Upper lobe of left lung (tissue), 6 donors: ENCODE measurements at places on chromosomes 16 and 17.

DNA sequence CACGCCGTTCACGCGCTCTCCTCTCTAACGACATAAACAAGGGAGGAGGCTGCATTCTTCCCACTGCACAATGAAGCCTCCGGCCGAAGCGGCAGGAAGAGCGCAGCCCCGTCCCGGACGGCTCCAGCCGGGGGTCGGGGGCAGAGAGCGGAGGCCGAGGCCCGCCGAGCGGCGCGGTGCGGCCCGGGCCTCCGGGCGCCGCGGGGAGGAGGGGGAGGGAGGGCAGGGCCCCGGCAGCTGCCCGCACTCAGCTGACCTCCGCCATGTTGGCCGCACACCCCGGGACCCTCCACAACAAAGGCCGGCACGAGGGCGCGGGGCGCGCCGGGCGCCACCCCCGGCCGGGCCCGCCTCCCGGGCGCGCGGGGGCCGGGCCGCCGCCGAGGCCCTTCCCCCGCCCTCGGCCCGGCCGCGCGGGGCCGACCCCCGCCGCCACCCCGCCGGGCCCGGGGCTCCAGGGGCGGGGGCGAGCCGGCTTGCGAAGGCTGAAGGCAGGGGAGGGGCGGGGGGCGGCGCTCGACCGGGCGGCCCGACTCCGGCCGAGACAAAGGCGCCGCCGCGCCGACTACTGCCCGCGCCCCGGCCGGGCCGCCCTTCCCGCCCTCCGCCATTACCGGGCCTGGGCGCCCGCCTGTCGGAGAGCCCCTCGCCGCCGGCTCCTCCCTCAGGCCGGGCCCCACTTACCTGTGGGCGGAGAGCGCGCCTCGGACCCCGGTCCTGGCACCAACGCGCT is 527 bp downstream of the SIAH1 start:
- no peaks in the 10 kb centered on the region for H3K27me3 ChIP-seq
- peak; percentile 92 for DNase-seq
- H3K27ac ChIP-seq = peak overlapping the region; percentile 98
- H3K36me3 ChIP-seq = no peaks in the 10 kb centered on the region
- H3K4me1 ChIP-seq = peaks cover 42% of the 10 kb centered on the region
- peak overlapping the region; percentile 78 for H3K4me3 ChIP-seq

DNA sequence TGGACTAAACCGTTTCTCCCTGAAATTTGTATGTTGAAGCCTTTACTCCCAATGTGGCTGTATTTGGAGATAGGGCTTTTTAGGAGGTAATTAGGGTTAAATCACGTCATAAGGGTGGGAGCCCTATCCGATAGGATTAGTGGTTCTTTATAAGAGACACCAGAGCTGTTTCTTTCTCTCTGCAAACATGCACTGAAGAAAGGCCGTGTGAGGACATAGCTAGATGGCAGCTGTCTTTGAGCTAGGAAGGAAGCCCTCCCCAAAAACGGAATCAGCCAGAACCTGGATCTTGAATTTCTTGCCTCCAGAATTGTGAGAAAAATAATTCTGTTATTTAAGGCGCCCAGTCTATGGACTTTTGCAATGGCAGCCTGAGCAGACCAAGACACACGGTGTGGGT is 14.1 kb downstream of the ODF4 start:
- no peak for DNase-seq
- no peak overlapping the region for H3K4me3 ChIP-seq
- H3K4me1 ChIP-seq = no peaks in the 10 kb centered on the region
- H3K27me3 ChIP-seq = no peaks in the 10 kb centered on the region

DNA sequence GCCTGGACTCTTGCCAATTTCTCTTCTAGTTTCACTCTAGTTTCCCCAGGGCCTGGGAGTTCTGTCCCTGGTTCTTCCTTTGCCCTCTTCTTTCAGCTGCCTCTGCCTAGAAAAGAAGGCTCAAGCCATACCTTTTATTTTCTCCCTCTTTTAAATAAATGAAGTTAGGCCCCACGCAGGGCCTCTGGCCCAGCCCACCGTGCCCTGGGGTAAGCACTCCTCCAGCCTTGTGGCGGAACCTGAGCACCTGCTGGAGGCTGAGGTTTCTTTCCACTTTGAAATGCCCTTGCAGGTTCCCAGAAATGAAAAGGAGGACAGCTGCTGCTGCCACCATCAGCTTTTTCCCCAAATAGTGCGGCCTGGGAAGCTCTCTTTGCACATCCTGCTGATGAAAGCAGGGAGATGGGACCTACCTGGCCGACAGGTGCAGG is 139.4 kb downstream of the CCDC182 start:
- H3K4me3 ChIP-seq = no peak overlapping the region
- H3K4me1 ChIP-seq = peaks cover 19% of the 10 kb centered on the region
- H3K27ac ChIP-seq = peak overlapping the region; percentile 12
- no peaks in the 10 kb centered on the region for H3K27me3 ChIP-seq
- no peak for DNase-seq

- H3K4me1 ChIP-seq = no peaks in the 10 kb centered on the region
- no peak overlapping the region for H3K27ac ChIP-seq
- H3K27me3 ChIP-seq = no peaks in the 10 kb centered on the region
Measured at GRCh38 chr17:67013891-67014290, 30.5 kb upstream of the CACNG1 start.

DNA sequence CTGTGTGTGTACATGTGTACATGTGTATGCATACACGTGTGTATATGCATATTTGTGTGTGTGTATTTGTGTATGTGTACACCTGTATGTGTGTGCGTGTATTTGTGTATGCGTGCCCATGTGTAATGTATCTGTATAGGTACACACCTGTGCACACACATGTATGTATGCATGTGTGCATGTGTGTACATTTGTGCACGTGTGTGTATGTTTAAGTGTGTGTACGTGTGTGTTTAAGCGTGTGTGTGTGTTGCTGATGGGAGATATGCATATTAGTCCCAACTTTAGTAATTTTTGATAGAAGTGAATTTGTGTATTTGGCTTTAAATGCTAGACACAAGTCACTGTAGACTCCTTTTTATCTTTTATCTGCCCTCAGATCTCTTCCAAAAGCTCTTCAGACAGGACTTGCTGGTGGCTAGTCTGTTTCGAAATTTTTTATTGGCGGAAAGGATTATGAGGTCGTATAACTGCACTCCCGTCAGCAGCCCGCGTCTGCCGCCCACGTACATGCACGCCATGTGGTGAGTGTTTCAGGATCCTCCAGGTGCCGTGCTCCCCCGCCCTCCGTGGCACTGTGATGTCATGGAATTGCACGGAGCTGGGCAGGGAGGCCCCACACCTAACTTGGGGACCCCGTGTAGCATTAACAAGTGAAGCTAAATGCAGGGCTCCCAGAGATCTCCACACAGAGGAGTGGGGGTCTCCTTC is 168.8 kb upstream of the CHMP6 start:
- H3K27ac ChIP-seq = no peak overlapping the region
- H3K27me3 ChIP-seq = no peaks in the 10 kb centered on the region
- DNase-seq = no peak
- H3K4me3 ChIP-seq = no peak overlapping the region

GRCh38 chr16:5647051-5647450 is 549.5 kb upstream of the EEF2KMT start:
- H3K4me3 ChIP-seq = no peak overlapping the region
- H3K36me3 ChIP-seq = no peaks in the 10 kb centered on the region
- no peak overlapping the region for H3K27ac ChIP-seq
- no peaks in the 10 kb centered on the region for H3K4me1 ChIP-seq
- no peak for DNase-seq

- DNase-seq = no peak
- no peaks in the 10 kb centered on the region for H3K4me1 ChIP-seq
- no peaks in the 10 kb centered on the region for H3K27me3 ChIP-seq
- H3K4me3 ChIP-seq = no peak overlapping the region
- peak overlapping the region; percentile 35 for H3K27ac ChIP-seq
- peaks cover 64% of the 10 kb centered on the region for H3K36me3 ChIP-seq
Measured at GRCh38 chr17:44033861-44034408, 19.2 kb upstream of the TMEM101 start.

- no peaks in the 10 kb centered on the region for H3K27me3 ChIP-seq
- no peaks in the 10 kb centered on the region for H3K36me3 ChIP-seq
- no peak overlapping the region for H3K27ac ChIP-seq
- H3K4me3 ChIP-seq = no peak overlapping the region
- H3K4me1 ChIP-seq = no peaks in the 10 kb centered on the region
Measured at GRCh38 chr17:76635659-76636360, 7.7 kb downstream of the ST6GALNAC1 start.

GRCh38 chr17:4696437-4696805 is 7.5 kb downstream of the PELP1 start:
- no peak for DNase-seq
- no peaks in the 10 kb centered on the region for H3K36me3 ChIP-seq
- H3K27ac ChIP-seq = peak overlapping the region; percentile 4
- peaks cover 6% of the 10 kb centered on the region for H3K4me1 ChIP-seq

- DNase-seq = no peak
- peaks cover 16% of the 10 kb centered on the region for H3K36me3 ChIP-seq
- H3K4me3 ChIP-seq = no peak overlapping the region
- H3K27me3 ChIP-seq = no peaks in the 10 kb centered on the region
- no peak overlapping the region for H3K27ac ChIP-seq
Measured at GRCh38 chr17:74766413-74766812, 9.7 kb downstream of the NAT9 start.

- no peaks in the 10 kb centered on the region for H3K27me3 ChIP-seq
- no peaks in the 10 kb centered on the region for H3K36me3 ChIP-seq
- DNase-seq = no peak
Measured at GRCh38 chr16:24098896-24099295, 157.2 kb upstream of the CACNG3 start.

DNA sequence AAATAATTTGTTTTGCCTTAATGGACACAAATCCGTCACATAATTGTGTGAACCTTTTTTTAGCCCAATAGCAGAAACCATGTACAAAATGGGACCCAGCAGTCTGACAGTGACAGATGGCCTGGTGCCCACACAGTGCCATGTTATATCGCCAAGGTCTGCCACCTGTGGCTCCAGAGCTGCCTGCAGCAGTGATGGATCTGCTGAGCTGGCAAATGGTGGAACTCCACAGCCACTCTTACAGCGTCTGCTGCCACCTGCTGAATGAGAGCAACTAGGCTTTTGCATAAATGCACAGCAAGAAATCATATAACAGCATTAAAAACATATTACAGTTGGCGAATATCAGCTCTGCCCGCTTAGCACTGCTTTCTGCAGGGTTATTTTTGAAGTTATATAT is 59.4 kb downstream of the NUP93 start:
- H3K27ac ChIP-seq = no peak overlapping the region
- H3K36me3 ChIP-seq = no peaks in the 10 kb centered on the region
- H3K27me3 ChIP-seq = no peaks in the 10 kb centered on the region
- no peak for DNase-seq

GRCh38 chr16:79006765-79007164 is 593.8 kb downstream of the MAF start:
- no peaks in the 10 kb centered on the region for H3K36me3 ChIP-seq
- no peaks in the 10 kb centered on the region for H3K27me3 ChIP-seq
- no peak overlapping the region for H3K27ac ChIP-seq
- DNase-seq = no peak
- no peak overlapping the region for H3K4me3 ChIP-seq
- no peaks in the 10 kb centered on the region for H3K4me1 ChIP-seq

DNA sequence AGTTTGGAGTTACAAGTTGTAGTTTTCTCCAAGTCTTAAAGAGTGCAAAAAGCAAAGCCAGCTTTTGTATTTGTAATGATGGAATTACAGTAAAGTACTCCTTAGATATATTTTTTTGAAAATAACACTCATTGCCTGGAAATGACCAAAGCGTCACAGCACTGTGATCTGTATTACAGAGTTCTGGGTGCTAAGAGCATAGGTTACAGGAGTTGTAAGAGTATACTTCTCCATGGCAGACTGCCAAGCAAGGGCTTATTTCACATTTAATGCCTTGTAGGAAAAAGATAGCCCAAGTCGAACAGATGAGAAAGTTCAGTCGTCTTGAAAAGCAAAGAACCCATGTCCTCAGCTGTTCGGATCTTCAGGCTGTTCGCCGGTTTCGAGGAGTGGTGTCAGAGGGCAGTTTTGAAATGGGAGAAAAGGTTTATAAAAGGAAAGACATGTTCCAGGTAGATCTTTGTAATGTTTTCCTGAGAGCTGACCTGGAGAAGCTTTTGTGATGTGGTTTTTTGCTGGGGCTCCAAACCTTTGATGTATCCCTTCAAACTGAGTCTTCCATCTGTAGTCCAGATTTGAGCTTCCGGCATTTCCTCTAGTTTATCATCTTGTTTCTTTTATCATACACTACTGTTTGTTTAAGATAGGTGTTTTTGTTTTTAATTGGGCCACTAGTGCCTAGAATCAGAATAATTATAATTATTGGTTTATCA is 41.3 kb downstream of the ERCC4 start:
- no peak overlapping the region for H3K27ac ChIP-seq
- H3K4me3 ChIP-seq = no peak overlapping the region
- no peaks in the 10 kb centered on the region for H3K36me3 ChIP-seq
- no peak for DNase-seq

DNA sequence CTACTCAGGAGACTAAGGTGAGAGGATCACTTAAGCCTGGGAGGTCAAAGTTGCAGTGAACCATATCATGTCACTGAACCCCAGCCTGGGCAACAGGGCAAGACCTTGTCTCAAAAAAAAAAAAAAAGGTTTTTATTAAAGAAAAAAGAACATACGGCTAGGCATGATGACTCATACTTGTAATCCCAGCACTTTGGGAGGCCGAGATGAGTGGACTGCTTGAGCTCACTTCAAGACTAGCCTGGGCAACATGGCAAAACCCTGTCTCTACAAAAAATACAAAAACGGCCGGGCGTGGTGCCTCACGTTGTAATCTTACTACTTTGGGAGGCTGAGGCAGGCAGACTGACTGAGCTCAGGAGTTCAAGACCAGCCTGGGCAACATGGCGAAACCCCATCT is 38.4 kb downstream of the RANBP10 start:
- H3K4me1 ChIP-seq = peaks cover 5% of the 10 kb centered on the region
- peak; percentile 34 for DNase-seq
- H3K36me3 ChIP-seq = no peaks in the 10 kb centered on the region
- H3K27ac ChIP-seq = no peak overlapping the region
- no peaks in the 10 kb centered on the region for H3K27me3 ChIP-seq
- no peak overlapping the region for H3K4me3 ChIP-seq

GRCh38 chr17:77312061-77312701 is 171.4 kb downstream of the SEC14L1 start:
- no peak for DNase-seq
- no peak overlapping the region for H3K4me3 ChIP-seq
- H3K27me3 ChIP-seq = no peaks in the 10 kb centered on the region
- no peaks in the 10 kb centered on the region for H3K36me3 ChIP-seq

- H3K27me3 ChIP-seq = no peaks in the 10 kb centered on the region
- H3K4me3 ChIP-seq = no peak overlapping the region
- H3K4me1 ChIP-seq = peaks cover 14% of the 10 kb centered on the region
- H3K36me3 ChIP-seq = no peaks in the 10 kb centered on the region
- H3K27ac ChIP-seq = no peak overlapping the region
Measured at GRCh38 chr17:83182620-83183101, 103.3 kb downstream of the METRNL start.

DNA sequence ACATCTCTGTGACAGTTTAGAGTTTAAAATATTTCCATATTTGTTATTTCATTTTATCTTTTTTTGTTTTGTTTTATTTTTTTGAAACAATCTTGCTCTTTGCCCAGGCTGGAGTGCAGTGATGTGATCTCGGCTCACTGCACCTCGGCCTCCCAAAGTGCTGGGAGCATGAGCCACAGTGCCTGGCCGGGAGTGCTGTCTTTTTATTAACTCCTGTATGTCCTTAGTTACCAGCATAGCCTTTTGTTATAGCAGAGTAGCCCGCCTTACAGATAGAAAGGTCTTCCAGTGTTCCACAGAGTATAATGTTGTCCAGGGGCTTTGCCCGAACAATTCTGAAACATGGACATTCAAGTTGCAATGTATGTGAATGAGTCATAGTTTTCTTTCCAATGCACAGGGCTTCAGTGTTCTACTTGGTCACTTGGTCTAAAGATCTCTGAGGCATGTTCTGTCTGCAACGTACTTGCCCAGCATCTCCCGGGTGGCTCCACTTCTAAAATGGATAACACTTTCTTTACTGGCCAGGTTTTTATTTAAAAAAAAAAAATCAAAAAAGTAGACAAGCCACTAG is 125.6 kb downstream of the KCNJ18 start:
- H3K4me3 ChIP-seq = no peak overlapping the region
- no peaks in the 10 kb centered on the region for H3K36me3 ChIP-seq
